ENCODE measurements at places on chromosomes 13 and 19.
A peak's percentile ranks its signal among the peaks of the same experiment; 100 is the strongest.

DNA sequence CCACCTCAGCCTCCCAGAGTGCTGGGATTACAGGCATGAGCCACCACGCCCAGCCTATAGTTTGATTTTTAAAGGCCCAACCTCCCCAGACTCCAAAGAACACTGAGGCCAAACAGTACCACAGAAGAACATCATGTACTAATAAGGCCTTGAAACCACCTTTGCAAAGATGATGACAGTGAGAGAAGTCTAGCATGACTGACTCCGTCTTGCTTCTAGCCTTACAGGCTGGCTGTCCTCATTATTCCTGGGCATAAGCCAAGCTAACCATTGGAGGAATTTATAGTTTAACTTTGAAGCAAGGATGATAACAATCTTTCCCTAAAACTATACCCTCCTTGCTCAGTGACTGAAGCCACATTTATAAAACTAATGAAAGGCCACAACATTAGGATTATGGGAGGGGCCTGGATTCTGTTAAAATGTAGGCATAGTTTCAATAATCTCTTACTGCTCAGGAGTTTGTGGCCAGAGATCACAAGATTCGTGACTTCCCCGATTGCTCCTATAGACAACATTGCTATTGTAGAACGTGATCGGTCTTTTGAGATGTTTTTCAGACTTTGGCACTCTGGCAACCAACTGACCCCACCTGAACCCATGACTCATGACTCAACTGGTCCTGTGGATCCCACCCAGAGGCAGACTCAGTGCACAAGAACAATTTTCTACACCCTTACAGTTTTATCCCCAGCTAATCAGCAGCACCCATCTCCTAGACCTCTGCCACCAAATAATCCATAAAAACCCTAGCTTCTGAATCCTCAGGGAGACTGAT, 17.6 kb downstream of the GPR42 start:
- DNase-seq = no peak

DNA sequence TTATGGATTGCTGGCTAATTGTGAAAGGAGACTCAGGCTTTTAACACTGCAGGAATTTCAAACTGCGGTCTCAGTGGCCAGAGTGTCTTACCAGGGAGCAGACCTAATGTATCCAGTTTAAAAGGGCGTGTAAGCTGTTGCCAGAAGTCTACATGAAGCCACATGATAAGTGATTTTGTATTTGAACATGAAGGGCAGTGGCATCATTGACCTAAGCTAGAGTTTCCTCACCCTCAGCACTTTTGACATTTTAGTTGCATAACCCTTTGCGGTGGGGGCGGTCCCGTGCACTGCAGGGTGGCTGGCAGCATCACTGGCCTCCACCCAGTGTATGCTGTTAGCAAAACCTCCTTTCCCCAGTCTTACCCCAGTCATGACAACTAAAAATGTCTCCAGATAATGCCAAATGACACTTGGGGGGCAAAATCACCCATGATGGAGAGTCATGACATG, 23.7 kb upstream of the GPR18 start:
- no peak for DNase-seq

- DNase-seq = no peak
Measured at GRCh38 chr13:27079421-27079958, 92.1 kb downstream of the USP12 start.

GRCh38 chr19:51338563-51339312, 3.2 kb downstream of the VSIG10L start:
- peak; percentile 63 for DNase-seq

GRCh38 chr19:7382694-7383093, 34.0 kb downstream of the ARHGEF18 start:
- DNase-seq = no peak

GRCh38 chr13:29922281-29922821, 71.9 kb upstream of the UBL3 start:
- DNase-seq = no peak

DNA sequence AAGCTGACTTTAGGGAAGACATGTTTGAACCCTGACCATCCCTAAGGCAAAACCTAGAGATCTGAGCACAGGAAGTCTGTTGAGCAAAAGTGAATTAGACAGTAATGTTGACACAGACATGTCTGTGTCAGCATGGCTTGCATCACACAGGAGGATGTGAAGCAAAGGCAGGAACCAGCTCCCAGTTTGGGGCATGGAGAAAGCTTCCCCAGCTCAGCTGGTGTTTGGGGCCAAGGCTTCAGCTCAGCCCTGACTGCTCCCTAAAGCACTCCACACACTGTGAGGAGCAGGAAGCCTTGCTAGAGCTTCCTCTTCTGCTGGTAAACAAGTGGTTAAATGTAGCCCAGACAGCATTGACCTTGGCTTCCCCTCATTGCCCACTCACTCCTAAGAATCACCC, 153.8 kb upstream of the UBL3 start:
- DNase-seq = no peak

- DNase-seq = no peak
Measured at GRCh38 chr13:26010487-26011207, 41.2 kb downstream of the SHISA2 start.

DNA sequence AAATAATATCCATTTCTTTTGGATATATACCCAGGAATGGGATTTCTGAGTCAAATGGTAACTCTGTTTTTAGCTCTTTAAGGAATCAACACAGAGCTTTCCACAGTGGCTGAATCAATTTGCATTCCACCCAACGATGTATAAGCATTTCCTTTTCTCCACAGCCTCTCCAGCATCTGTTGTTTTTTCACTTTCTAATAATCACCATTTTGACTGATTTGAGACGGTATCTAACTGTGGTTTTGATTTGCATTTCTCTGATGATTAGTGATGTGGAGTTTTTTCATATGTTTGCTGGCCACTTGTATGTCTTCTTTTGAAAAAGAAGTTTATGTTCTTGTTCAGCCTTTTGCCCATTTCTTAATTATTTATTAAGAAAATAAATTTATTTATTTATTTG, 352.2 kb upstream of the OBI1 start:
- DNase-seq = no peak

DNA sequence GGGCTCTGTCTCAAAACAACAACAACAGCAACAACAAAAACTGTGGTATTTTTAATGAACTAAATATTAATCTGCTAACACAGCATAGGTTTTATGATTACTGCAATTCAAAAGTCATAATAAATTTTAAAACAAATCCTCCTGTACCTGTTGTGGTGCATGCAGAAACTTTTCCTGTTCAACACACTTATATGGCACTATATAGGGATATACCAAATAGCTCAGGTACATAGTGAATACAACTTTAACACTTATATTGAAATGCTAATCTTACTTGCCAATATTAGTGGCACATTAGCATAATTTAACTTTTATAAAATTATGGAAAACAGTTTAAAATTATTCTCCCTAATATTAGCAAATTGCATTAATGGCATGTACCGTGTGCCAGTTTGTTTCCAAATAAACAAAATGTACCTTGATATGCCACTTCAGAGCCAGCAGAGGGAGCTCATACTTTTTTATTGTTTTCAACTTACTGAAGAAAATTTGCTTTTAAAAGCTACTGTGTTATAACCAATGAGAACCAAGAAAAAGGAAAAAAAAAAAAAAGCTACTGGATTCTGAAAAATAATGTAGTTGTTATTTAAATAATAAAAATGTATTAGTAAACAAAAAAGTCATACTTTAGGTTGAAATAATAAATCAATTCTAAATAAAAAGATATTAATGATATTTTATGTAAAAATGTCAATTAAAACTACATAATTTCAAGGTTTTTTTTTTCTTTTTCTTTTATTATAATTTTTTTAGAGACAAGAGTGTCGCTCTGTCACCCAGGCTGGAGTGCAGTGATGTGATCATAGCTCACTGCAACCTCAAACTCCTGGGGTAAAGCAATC, 18.0 kb upstream of the RBM26 start:
- no peak for DNase-seq

DNA sequence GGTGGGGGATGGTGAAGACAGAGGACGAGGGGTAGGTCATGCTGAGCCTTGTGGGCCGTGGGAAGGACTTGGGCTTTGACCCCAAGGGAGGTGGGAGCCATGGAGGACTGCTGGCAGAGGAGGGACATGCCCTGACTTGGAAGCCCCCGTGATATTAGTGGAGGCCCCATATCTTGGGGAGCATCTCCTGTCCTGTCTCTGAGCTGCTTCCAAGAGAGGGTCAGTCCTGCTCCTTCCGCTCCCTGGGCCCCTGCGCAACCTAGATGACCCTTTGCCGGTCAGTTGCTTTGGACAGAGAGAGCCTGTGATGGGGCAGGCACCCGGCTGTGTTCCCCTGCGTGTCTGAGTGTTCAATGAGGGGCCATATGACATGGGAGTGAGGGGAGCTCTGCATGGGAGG, 5.2 kb downstream of the TLE6 start:
- no peak for DNase-seq

DNA sequence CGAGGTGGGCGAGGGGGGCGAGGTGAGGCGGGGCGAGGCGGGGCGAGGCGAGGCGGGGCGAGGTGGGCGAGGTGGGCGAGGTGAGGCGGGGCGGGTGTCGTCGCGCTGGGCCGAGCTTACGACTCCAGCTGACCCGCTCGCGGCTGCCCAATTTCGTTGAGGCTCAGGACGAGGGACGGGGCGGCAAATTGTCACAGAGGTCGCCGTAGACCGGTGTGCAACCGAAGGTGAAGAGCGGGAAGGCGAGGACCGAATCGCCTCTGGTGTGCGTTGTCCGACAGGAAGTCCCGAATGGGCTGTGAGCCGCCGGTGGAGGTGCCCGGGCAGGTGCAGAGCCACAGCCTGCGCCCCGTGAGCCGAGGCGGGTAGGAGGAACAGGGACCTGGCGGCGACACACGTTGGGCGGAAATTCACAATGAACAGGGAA, at the start of gene LACC1:
TSS of gene LACC1 (plus strand) at position 150 of the 427 bp plus-strand sequence. CDS start 1,082 bp downstream, outside the sequence.
- DNase-seq = peak; percentile 52

GRCh38 chr13:28412981-28413380, 81.9 kb downstream of the FLT1 start:
- no peak for DNase-seq

- DNase-seq = no peak
Measured at GRCh38 chr13:22454586-22454985, 726.2 kb upstream of the SGCG start.

Data from hippocampal formation (tissue), 2 donors.